ENCODE measurements at places on chromosomes 16 and 17.

- no peak for DNase-seq
Observed at GRCh38 chr17:59067756-59068155, 38.9 kb downstream of the TRIM37 start.

DNA sequence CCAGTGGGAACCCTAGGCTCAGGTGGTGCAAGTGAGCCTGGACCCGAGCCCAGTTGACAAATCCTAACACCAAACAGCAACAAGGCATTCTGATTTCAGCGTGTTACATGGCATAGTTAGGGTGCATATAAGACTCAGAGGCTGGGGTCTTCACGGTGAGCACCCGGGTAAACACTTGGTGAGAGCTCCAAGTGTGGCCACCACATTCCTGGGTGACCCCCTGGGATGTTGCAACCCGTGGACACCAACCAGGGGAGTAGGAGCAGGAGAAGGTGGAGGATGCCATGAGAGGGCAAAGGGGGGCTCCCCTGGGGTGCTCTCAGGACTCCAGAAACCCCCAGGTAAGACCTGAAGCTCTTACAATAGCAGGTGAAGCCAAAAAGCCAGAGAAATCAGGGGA is 69.9 kb upstream of the CDH5 start:
- DNase-seq = no peak

GRCh38 chr16:2829501-2830354 is at the start of gene ZG16B:
Gene ZG16B, plus strand, starts transcription at chr16:2830303. Its CDS starts 139 bp downstream, at chr16:2830442.
- DNase-seq = no peak

GRCh38 chr16:67164599-67165061 is at the start of gene HSF4:
Gene HSF4, plus strand, starts transcription at chr16:67164745. Its CDS starts 67 bp downstream, at chr16:67164812.
- no peak for DNase-seq

GRCh38 chr16:88527186-88527936 is 42.8 kb upstream of the ZC3H18 start:
- peak; percentile 61 for DNase-seq

GRCh38 chr16:5143761-5144620 is 46.4 kb upstream of the EEF2KMT start:
- no peak for DNase-seq

DNA sequence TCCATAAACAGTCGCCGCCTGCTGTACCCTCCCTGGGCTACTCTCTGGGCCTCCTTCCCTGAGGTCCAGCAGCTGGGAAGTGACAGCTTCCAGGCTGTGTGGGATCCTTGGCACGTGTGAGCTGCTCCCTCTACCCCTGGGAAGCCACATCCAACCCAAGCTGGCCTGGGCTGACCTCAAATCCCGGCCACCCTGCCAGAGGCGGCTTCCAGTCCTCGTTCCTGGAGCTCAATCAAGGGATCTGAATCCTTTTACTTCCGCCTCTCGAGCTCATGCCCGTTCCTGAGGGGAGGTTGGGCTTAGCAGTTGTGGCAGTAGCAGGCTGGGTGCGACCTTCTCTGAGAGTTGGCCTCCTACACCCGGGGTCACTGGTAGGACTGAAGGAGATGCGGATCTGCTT is 82.5 kb downstream of the NETO2 start:
- DNase-seq = no peak

DNA sequence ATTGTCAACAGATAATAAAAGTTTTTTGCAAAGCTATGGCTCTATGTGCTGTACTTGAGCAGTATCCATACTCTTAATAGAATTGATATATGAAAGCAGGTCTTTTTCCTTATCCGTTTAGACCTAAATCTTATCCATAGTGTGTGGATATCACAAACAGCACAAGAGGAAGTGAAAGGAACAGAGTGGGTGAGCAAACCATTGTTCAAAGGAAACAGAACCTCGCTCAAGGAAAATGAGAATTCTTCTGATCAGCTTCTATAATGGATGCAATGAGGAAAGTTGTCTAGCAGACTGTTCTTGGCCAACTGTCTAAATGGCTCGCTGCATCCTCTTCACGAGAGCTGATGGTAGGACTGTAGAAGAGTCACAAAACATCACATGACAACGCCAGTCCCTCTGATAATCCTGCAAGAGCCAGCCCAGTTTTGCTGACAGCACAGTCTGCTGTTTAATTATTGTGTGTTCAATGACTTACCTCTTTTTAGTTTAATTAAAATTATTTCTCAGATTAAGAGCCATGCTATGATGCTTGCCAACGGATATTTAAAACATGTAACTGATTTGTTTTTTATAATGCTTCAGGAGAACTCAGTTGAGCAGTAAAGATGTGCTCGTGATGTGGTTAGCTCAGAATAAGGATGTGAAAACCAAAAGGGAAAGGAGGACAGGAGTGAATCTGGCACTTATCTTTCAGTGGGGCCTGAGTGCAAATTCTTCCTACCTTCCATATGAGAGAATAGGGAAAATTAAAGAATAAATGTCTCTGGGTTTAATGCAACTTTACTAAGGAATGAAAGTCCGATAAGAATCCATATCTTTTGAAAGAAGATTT is 38.5 kb downstream of the WWOX start:
- no peak for DNase-seq

- DNase-seq = no peak
Observed at GRCh38 chr16:27740496-27741201, 190.7 kb downstream of the KATNIP start.

DNA sequence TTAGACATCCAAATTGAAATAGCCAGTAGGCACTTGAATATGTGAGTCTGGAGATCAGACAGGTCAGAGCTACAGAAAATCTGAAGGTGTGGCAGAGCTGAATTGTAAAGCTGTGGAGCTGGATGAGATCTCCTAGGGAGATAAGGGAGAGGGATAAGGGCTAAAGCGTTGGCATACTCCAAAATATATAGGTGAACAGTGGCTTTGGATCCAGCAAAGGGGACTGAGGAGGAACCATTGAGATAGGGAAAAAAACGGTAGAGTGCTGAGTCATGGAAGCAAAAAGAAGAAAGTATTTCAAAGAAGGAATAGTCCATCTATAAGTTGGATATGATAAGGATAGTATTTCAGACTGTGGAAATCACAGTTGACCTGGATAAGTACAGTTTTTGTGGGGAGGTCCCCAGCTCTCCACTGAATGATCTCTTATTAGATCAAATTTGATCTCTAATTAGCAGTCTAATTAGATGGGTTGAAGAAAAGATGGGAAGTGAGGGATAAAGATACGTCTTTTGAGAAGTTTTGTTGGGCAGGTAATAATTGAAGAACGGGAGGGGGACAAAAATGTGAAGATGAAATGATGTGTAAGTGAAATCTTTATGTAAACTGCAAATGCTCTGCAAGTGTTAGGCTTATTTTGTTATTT is 587 bp upstream of the DBF4B start:
- no peak for DNase-seq

DNA sequence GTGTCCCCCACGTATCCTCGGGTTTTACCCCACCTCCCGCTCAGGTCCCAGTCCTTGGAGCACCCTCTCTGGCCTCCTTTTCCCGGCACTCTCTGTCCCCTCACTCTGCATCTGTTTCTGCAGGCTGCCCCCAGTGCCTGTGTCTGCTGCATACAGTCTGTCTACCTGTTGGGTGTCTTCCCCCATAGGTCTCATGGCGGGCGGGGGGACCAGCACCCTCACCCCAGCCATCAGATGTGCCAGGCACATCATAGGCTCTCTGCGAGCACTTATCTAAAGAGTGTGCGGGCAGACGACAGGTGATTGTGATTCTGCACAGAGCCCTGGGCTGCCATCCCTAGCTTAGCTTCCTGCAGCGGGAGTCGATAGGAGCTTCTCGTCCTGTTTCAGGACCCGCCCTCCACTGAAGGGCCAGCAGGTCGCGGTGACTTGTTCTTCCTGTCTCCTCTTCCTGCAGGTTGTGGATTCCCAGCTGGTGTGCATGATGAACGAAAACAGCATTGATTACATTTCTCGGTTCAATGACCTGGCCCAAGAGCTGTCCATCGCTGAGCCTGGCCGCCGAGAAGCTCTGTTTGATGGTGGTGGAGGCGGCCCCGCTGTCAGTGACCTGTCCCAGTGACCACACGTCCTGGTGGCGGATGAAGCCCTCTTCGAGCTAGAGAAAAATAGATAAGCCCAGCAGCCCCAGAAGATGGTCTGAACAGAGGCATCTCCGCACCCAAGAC is 4.5 kb upstream of the JPT2 start:
- no peak for DNase-seq

- no peak for DNase-seq
Observed at GRCh38 chr16:678209-678857, 1.9 kb upstream of the STUB1 start.

- DNase-seq = no peak
Observed at GRCh38 chr17:82648742-82649331, 593 bp upstream of the WDR45B start.

GRCh38 chr17:1789936-1790335 is 28.1 kb downstream of the SERPINF1 start:
- DNase-seq = no peak

DNA sequence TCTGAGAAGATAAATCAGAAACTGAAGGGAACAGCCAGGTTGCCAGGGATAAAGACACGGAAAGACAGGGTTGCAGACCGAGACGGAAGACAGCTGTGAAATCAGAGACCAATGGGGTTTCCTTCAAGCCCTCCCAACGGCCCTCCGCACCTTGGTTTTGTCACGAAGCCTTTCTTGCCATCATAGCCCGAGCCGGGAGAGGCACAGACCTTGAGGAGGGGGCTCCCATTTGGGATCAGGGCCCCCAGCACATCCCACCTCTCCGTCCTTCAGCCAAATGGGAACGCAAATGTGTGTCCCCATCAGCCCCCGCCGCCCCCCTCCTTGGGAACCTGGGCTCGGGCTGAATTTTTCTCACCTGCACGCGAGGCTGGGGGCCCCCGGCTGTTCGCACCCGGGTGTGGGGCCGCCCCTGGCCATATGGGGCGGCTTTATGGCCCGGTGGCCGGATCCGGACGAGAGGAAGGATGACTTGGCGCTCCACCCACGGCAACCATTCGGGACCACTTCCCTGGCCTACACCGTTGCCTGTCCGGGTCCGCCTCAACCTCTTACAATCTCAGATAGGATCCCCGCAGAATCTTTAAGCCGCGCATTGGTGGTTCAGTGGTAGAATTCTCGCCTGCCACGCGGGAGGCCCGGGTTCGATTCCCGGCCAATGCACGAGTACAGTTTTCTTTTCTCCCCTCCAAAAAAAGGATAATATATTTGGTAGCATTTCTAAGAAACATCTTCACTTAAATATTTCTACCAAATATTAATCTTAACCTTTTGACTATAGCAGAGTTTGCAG is 1.4 kb upstream of the HES7 start:
- DNase-seq = peak; percentile 97

- DNase-seq = no peak
Observed at GRCh38 chr17:81083125-81083765, 48.3 kb downstream of the BAIAP2 start.

DNA sequence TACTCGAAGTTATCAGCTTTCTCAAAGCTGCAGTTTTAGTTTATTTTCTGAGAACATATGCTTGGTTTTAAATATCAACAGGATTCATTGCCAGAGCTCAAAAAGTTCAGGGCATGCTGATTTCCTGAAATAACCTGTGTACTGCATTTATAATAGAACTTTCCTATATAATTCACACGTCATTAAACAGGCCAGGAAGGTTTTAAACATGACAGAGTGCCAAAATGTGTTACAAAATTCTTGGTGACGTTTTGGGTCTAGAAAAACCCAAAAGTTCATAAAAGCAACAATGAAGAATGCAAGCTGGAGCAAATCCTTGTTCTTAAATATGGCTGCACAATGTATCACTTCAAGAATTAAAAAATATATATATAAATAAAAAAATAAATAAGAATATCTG is 1139.1 kb downstream of the CDH11 start:
- no peak for DNase-seq

DNA sequence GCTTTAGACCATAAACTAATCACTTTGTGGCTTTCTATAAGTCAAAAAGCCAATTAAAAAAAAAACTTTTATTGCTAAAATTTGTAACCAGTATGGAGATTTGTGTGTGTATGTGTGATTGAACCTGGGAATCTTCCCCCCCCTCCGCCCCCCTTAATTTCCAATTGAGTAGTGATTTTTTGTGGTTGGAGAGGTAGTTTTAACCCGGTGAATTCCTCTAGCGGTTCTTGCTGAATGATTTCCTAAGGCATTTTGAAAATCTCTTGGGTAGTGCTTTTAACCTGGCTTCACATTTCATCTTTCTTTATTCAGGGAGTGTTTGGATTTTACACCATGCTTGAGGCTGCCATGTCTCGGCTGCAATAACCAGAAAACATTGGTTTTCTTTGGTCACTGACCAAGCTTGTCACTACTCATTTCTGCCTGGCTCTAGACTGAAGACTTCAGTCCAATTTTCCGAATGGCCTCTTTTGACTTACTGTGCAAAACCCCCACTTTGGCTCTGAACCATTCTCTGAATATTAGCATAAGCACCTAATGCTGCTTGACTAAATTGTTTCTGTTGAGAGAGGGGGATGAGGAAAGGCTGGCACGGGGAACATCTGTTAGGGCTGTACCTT is 35.6 kb downstream of the PRKCA start:
- DNase-seq = no peak

DNA sequence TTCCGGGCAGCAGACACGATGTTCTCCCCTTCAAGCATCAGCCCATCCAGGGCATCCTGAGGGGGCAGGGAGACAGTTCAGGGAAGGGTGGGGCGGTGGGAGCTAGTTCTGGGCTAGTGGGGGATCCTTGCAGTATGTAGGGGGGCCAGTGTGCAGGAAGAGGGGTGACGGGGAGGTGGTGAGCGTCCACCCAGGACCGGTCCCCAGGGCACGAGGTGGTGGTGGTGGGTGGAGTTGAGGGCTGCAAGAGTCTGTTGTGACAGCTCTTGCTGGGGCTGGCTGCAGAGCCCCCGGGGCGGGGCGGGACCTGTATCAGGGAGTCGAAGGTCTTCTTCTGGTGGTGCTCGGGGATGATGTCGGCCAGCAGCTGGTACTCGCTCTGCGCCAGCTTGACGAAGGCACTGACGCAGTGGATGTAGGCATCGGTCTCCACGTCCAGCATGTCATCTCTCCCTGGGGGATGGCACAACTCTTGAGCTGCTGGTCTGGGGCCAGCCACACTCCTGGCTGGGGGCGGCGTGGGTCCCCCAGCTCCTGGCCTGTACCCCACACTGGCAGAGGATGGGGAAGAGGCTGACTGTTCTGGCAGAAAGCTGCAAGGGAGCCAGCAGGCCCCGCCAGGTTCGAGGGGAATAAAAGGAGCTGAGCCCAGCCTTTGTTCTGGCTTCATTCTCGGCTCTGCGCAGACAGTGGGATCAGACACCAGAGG is 10.0 kb downstream of the ZACN start:
- no peak for DNase-seq

- DNase-seq = no peak
Observed at GRCh38 chr17:41199421-41200078, 9.9 kb downstream of the KRTAP9-1 start.

- DNase-seq = no peak
Observed at GRCh38 chr17:66950886-66951604, 13.5 kb upstream of the CACNG4 start.

GRCh38 chr17:76726776-76727718 is at the start of gene METTL23:
Gene METTL23, plus strand, starts transcription at chr17:76726839. Its CDS starts 2,872 bp downstream, at chr17:76729711.
- DNase-seq = peak; percentile 64

DNA sequence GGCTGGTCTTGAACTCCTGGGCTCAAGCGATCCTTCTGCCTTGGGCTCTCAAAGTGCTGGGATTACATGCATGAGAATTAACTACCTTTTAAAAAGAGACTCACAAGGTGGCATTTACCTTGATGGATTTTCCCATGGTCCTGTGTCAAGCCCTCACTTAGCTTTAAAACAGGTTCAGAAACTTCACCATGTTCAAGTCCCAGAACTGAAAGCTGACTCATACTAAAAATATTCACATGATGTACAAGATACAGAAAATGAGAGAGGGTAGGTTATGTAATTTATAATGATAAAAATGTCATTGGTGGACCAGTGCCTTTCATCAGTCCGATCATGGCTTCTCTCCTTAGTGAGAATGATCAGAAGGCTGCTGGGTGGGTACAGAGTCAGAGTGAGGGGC is 4.3 kb upstream of the AKAP1 start:
- DNase-seq = no peak

GRCh38 chr16:54577651-54578128 is 291.1 kb upstream of the IRX3 start:
- no peak for DNase-seq
